Effector CD8-positive, alpha-beta T cell (primary cell): ENCODE measurements at places on chromosomes 13 and 19.

- no peak for DNase-seq
These were observed 59.0 kb downstream of the CCDC70 start for GRCh38 chr13:51920786-51921185.

DNA sequence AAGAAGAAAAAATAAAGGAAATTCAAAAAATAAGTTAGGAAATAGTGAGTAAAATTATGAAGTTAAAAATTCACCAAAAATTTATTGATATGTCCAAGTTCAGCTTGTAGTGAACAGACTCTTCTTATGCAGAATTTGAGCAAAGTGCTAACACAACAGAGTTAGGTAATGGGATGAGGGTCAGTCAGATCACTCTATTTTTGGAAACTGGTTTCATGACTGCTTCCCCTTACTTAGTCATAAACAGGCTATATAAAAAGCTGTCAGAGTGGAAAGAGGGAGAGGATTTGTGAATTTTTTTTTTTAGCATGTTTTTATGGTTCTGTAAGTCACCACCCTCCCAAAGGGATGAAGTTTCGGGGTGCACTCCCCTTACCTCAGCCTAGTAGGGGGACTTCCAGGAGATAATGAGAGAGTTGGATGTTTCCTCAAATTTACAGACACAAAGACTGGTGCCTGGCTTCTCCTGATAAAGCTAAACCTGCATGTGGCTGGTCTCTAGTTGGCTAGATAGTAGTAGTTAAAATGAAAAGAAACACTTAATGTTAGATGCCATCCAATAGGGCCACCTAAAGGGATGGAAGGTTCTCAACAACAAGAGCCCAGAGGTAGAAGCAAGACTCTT is 4.5 kb downstream of the CPB2 start:
- DNase-seq: no peak

- no peak for DNase-seq
These were observed 281.9 kb downstream of the SUCLA2 start for GRCh38 chr13:47719164-47719563.

- no peak for DNase-seq
These were observed 487.7 kb upstream of the PRR20A start for GRCh38 chr13:56653043-56653442.

DNA sequence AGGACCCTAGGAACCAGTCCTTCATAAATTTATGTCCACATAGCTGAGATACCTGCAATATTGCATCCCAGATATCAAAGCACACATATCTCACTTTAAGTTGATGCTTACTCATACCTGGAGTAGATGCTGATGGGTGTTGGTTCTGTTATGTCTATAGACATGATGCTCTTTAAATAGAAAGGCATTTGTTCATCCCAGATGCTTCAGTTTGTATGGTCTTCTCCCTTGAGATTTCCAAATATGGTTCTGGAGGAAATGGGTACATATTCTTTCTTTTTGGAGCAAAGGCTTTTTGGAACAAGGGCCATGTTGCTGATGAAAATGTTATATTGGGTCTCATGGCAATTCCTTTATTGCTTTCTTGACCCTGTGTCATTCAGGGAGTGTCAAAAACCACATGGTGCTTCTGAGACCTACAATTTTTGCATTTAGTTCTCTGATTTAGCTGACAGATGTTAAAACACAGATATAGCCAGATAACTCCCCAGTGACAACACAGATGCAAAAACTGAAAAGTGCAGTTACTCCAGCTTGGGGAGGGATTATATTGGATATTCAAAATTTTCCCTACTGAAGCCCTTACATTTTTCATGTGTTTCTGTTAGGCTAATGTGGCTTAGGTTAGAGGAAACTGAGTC is 211.4 kb downstream of the KCNRG start:
- DNase-seq: no peak

GRCh38 chr19:38648769-38649304 is 1.4 kb downstream of the ACTN4 start:
- DNase-seq: no peak

GRCh38 chr13:101552286-101552685 is 99.8 kb downstream of the ITGBL1 start:
- no peak for DNase-seq

GRCh38 chr19:55495646-55496349 is 7.6 kb downstream of the SSC5D start:
- DNase-seq: no peak

DNA sequence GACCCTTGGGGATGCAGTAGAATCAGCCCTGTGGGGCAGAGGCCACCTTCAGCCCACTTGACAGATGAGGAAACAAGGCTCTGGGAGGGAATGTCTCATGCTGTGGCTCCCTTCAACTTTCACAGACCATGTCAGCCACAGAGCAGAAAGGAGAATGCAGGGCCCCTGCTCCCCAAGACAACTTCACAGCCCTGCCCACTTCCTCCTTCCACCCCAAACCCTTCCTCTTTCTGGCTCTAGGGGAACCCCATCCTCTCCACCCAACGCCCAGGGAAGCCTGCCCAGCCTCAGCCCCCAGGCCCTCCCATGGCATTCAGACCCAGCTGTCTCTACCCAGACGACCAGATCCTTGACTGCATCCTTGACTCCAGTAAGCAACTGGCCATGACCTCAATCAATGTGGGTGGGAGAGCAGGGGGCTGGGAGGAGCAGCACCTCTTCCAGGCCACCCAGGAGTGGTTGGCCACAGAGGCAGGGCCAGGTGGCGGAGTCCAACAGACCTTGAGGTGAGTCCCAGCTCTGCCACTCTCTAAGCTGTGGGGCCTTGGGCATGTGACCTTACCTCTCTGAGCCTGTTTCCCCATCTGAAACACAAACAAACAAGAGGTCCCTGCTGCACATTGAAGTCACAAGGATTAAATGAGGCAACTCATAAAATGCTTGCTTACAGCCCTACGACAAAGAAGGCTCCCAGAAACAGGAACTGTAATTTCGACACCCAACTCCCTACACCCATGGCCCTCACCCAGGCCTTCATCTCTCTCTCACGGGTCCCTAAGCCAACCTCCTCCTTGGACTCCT is 15.8 kb downstream of the DEDD2 start:
- DNase-seq: no peak
